ENCODE measurements at places on chromosomes 3 and 15.

- DNase-seq, result no peak
These were observed 956 bp downstream of the ZIC1 start for GRCh38 chr3:147410116-147410525.

GRCh38 chr3:73068419-73068818 is 7.0 kb downstream of the EBLN2 start:
- DNase-seq, result no peak

DNA sequence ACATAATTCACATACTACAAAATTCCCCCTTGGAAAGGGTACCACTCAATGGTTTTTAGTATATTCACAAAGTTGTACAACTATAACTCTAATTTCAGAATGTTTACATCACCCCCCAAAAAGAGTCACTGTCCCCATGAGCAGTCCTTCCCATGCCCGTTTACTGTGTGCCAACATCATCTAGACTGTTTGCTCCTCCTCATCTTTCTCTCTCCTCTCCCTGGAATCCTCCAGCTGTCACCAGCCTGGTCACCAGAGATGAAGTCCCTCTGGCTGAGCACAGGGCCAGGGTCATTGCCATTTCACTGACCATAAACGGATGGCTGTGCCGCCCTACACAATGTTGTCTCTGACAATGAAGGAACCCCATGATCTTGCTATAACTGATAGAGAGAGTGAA is 45.2 kb downstream of the C2CD4B start:
- no peak for DNase-seq

- peak; percentile 37 for DNase-seq
These were observed 2.8 kb upstream of the FAM131A start for GRCh38 chr3:184334470-184335158.

DNA sequence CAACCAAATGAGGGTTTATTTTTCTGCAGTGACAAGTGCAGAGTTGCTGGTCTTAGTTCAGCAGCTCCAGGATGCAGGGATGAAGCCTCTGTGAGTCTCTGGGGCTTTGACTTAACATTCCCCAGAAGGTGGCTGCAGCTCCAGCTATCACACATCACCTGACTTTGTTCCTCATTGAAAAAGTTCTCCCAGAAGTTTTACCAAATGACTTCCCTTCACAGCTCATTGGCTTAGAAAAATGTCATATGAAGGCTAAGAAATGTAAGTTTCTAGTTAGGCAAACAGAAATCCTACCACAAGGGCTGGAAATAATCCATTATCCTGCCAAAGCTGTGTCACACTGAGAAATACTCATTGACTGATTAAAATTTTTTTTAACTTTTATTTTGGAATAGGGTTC is 184.9 kb downstream of the MINAR1 start:
- DNase-seq, result no peak

DNA sequence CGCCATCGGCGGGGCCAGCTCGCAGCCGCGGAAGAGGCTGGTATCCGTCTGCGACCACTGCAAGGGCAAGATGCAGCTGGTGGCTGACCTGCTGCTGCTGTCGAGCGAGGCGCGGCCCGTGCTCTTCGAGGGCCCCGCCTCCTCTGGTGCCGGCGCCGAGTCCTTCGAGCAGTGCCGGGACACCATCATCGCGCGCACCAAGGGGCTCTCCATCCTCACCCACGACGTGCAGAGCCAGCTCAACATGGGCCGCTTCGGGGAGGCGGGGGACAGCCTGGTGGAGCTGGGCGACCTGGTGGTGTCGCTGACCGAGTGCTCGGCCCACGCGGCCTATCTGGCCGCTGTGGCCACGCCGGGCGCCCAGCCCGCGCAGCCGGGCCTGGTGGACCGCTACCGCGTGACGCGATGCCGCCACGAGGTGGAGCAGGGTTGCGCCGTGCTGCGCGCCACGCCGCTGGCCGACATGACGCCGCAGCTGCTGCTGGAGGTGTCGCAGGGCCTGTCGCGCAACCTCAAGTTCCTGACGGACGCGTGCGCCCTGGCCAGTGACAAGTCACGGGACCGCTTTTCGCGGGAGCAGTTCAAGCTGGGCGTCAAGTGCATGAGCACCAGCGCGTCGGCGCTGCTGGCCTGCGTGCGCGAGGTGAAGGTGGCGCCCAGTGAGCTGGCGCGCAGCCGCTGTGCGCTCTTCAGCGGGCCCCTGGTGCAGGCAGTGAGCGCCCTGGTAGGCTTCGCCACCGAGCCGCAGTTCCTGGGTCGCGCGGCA is 1.8 kb downstream of the TLNRD1 start:
- DNase-seq, result no peak

DNA sequence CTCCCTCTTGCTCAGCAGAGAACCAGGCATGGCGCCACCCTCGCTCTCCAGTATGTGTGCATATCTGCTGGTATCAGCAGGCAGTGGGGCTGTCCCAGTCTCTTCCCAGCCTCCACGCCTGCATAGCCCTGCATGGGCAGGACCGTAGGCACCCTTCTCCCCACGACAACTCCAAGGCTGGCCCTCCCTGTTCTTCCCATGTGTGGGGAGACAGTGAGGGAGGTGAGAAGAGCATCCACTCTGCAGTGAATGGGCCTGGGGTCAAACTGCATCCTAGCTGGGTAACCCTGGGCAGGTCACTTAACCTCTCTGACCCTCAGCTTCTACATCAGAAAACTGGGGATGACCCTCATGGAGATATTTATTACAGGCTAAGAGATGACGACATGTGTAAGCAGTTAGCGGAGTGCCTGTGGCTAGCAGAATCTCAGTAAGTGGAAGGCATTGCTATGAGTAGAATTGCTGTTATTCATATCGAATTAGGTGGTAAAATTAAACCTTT is 13.3 kb upstream of the SSUH2 start:
- no peak for DNase-seq

GRCh38 chr3:106401666-106402490 is 533.1 kb upstream of the CBLB start:
- no peak for DNase-seq

GRCh38 chr15:52414936-52415335 is 113.7 kb downstream of the MYO5A start:
- DNase-seq, result no peak

- DNase-seq, result no peak
These were observed 214.5 kb downstream of the MECOM start for GRCh38 chr3:169449012-169449411.

DNA sequence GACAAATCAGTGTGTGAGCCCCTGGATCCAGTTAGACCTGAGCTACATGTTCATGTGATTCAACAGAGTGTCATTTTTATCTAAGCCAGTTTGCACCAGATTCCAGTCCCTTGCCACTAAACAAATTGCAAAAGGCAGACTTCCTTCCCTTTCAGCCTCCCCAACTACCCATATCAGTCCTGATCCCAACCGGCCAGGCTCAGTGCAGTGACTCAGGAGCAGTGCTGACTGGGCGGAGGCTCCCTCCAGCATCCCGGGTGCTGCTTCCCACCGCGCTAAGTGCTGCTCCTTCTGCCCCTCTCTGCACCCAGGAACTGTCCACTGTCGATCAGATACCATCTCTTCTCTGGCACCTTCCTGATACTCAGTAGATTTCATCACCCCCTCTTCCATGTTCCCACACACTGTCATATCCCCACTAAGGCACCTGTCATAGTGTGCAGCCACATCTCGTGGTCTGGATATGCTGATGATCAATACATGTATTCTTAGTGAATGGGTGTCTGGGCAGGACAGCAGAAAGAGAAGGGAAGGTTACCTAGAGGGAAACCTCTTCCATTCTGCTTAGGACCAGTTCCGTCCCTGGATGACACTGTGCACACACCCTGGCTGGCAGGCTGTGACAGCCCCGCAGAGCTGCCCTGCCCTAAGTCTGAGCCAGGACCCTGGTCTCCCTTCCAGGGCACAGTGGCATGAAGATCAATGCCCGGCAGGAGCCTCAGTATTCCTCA is 108.8 kb upstream of the RAD18 start:
- DNase-seq, result no peak

GRCh38 chr3:178002113-178002512 is 534.1 kb upstream of the KCNMB2 start:
- DNase-seq, result no peak

DNA sequence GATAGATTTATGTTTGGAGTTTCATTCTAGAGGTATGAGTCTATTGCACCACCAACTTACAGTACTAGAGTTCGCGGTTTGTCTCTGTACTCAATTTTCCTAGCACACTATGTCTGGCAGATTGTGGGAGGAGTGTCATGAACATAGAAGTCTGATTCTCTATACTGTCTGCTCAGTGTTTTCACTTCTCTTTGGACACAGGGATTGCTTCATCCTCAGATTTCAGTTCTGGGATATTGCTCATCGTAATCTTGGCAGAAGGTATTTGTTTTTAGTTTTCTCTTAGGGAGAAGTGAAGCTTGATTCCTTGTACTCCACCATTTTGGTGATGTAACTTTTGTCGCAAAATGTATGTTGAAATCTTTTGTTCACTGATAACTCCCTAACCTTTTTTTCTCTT is 27.8 kb upstream of the AZI2 start:
- DNase-seq, result no peak

Data from activated CD4-positive, alpha-beta T cell treated with anti-CD3 and anti-CD28 coated beads, Interleukin-2, amount 50 U/mL, for 4 hours (primary cell).